ENCODE measurements at places on chromosomes 2 and 18.

GRCh38 chr18:1014951-1015624 is 110.4 kb downstream of the ADCYAP1 start:
- no peak for DNase-seq

DNA sequence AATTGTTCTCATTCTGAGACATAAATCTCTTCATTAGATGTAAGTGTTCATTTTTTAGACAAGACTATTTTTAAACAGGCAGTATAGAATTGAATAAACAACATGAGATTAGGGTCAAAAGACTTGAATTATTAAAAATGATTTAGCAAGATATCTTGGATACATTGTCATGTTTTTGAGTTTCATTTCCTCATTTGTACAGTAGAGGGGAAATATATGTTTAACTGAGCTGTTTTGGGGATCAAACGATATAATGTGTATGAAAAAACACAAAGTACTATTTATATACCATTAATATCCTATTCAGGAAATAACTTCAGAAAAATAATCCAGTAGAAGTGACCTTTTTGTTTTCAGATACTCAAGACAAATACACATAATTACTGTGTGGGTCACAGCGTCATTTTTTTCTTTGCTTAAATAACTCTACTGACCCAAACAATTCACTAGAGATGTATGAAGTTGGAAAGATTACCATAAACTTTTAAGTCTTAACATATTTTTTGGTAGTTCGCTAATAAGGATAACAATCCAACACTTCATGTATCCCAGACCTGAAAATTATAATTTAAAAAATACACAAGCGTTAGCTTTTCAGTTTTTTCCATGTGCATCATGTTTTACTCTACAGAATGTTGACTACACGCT is 896 bp upstream of the ASXL3 start:
- DNase-seq: no peak

GRCh38 chr2:228417956-228418355 is 236.5 kb upstream of the SPHKAP start:
- no peak for DNase-seq

- DNase-seq: no peak
Measured at GRCh38 chr18:21700528-21701075, 4.0 kb downstream of the ABHD3 start.

DNA sequence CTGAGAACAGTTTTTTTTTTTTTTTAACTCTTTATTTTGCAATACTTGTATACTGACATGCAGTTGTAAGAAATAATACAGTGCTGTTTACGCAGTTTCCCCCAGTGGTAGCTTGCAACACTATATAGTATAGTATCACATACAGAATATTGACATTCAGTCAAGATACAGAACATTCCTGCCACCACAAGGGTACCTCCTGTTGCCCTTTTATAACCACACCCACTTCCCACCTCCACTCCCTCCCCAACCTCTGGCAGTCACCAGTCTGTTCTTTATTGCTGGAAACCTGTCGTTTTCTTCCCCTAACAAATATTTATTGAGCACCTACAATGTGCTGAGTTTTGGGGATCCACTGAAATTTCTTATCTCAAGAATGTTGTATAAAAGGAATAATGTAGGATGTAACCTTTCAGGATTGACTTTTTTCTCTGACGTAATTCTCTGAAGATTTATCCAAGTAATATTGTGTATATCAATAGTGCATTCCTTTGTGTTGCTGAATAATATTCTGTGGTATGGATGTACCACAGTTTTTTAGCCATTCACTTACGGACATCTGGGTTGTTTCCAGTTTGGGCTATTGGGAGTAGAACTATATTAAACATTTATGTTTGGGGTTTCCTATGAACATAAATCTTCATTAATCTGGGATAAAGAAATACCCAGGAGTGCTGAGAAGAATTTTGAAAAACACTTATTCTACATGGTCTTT is 51.4 kb upstream of the EML6 start:
- no peak for DNase-seq

DNA sequence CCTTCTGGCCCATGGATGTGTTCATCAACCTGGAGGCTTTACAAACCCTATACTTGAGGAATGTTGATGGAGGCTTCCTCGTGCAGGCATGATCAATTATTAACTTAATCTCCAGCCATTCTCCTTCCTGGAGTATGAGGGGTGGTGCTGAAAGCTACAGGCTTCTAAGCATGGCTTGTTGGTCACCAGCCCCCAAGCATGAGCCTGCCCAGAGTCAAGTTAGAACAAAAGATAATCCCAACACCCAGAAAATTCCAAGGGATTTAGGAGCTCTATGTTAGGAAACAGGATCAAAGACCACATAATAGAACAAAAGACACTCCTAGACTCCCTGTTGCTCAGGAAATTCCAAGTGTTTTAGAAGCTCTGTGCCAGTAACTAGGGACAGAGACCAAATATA is 63.1 kb downstream of the FAM171B start:
- no peak for DNase-seq

GRCh38 chr2:129480790-129481189 is 498.7 kb upstream of the RAB6C start:
- no peak for DNase-seq

GRCh38 chr2:15948704-15948957 is 8.3 kb downstream of the MYCN start:
- no peak for DNase-seq

GRCh38 chr2:9286554-9287399 is 80.2 kb downstream of the ASAP2 start:
- DNase-seq: no peak

DNA sequence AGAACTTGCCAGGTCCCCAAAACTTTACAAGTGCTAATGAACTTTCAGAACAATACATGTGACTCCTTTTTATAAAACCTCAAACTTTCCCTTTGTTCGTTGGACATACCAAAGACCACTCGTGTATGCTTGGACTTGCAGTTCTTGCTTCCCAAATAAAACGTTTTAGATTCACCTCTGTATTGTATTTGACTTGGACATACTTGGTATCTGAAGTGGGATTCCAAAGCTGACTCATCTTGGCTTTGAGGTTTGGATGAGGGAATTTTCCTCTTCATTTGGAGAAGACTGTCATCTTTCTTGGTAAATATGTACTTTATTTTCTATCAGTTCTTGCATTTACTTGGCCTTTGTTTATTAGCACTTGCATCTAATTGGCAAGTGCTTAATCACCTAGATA is 8.0 kb upstream of the CYB5A start:
- no peak for DNase-seq

DNA sequence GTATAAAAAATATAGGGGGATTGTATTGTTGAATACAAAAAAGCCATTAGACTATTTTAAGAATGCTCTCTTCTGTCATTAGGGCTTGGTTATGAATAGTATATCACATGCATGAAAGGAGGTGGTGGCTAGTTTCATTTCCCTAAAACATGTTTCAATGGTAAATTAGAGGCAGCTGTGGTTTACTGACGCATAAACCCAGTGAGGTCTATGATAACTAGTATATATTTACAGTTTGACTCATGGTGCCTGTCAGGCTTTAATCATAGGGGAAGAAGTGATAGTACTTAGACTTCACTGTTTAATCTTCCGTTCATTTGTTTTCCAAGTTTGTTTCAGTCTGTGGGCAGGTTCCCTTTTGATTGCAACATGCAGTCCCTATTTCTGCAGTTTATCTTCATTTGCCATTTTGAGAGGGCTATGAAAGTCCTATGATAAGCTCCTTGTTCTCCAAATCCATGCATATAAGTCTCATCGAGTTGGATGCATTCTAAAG is 55.1 kb upstream of the MAP4K3 start:
- no peak for DNase-seq

GRCh38 chr2:173831312-173832229 is 133.6 kb downstream of the SP3 start:
- no peak for DNase-seq

All from anterior cingulate cortex (tissue), 58 donors.